ENCODE measurements at places on chromosomes 13 and 19.

- no peak for DNase-seq
Observed at GRCh38 chr13:99743094-99743493, 228.5 kb downstream of the ZIC5 start.

DNA sequence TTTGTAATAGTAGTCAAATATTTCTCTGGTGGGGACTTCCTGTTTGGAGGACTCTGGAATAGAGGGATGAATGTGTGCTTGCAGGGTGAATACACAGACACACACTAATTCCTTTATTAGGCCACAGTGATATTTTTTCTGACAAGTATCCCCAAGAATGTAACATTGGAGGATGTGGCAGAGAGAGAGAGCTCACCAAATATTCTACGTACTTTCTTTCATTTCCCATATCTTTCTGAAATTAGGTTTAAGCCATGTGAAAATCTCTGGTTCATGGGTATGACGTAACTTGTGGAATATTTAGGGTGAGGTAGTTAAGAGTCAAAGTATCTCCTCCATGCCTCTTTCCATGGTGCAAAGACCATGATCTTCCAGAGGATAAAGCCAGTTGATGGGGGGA is 463.4 kb downstream of the DIAPH3 start:
- DNase-seq: no peak

- no peak for DNase-seq
Observed at GRCh38 chr13:75102001-75102716, 379.8 kb downstream of the TBC1D4 start.

GRCh38 chr19:18932216-18932841 is 8.7 kb downstream of the HOMER3 start:
- DNase-seq: peak; percentile 46

- DNase-seq: no peak
Observed at GRCh38 chr13:91459485-91459884, 61.1 kb downstream of the GPC5 start.

DNA sequence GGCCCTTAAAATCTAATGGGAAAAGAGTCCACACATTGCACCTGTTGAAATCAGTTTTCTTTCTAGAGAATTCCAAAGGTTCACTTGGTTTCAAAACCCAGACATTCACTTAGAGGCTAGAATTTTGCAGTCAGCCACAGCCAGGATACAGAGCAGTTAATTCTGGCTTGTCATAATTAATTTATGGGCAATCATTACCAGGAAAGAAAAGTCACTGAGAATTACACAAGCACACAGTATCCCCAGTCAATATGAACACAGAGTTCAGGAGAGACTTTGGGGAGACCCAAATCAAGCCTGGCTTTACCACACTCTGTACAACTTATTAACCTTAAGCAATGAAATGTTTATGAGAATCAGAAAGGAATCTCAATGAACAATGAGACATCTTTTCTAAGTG is 224.3 kb upstream of the SOX21 start:
- DNase-seq: no peak

GRCh38 chr19:28553764-28554163 is 659.2 kb downstream of the UQCRFS1 start:
- DNase-seq: no peak

- no peak for DNase-seq
Observed at GRCh38 chr13:110850006-110850405, 64.9 kb downstream of the ANKRD10 start.

DNA sequence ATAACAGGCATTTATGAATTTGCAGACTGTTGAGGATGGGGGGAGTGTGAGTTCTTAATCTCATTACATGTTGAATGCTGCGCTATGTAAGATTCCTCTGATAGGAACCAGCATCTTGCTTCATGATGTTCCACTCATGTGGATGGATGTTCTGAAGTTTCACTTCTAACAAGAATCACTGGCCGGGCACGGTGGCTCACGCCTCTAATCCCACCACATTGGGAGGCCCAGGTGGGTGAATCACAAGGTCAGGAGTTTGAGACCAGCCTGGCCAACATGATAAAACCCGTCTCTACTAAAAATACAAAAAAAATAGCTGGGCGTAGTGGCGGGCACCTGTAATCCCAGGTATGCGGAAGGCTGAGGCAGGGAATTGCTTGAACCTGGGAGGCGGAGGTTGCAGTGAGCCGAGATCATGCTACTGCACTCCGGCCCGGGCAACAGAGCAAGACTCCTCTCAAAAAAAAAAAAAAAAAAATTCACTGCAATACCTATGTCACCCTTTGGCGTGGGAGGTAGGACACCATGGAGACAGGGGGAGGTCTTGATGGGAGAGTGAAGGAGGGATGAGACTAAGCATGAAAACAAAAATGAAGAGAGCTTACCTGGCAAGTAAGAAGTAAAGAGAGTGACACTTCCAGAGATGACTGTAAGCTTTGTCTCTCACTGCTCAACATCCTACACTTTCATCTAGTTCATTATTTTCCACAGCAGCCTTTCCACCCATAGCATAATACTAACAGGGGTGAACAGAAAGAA is 133.0 kb downstream of the DCT start:
- DNase-seq: no peak

- DNase-seq: no peak
Observed at GRCh38 chr19:55392820-55393761, 7.4 kb downstream of the RPL28 start.

GRCh38 chr19:6528544-6529121 is 2.2 kb upstream of the TNFSF9 start:
- peak; percentile 72 for DNase-seq

GRCh38 chr19:57031106-57031505 is 88.7 kb upstream of the USP29 start:
- DNase-seq: no peak

GRCh38 chr13:35810321-35810720 is 320.9 kb downstream of the DCLK1 start:
- DNase-seq: no peak

GRCh38 chr13:81664872-81665271 is 1323.9 kb upstream of the SPRY2 start:
- DNase-seq: no peak

- no peak for DNase-seq
Observed at GRCh38 chr13:37741536-37741935, 128.0 kb downstream of the TRPC4 start.

DNA sequence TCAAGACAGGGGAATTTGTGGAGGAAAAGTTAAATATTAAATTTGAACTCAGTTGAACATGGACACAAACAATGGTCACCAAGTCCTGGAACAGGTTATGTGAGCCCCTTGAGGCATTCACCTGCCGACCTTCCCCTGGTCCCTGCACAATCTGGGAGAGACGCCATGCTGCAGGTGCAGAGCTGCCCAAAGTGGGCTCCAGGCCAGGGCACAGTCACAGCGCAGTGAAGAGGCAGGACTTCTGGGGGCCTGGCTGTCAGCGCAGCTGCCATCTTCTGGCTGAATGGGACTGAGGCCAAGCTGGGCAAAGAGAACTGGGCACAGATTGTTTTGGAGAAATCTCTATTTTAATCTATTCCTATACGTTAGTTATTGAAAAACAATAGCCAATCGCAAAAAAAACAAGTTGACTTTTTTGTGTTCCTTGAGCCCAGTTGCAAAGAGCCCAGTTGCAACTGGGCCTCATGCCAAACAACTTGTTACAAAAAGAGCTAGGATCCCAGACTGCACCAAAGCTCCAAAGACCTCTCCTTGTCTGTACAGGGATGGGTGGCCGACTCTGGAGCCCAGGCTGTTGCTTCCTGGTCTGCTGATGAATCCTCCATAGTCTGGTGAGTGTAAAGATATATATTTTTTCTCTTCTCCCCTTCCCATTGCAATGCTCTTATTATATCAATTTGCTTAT is 1.2 kb upstream of the ZNF626 start:
- DNase-seq: peak; percentile 5

- DNase-seq: no peak
Observed at GRCh38 chr13:74305876-74306275, 171.7 kb upstream of the KLF12 start.

- no peak for DNase-seq
Observed at GRCh38 chr13:98749501-98749900, 3.0 kb downstream of the SLC15A1 start.

GRCh38 chr13:97653443-97654140 is 219.6 kb downstream of the RAP2A start:
- no peak for DNase-seq

GRCh38 chr13:41049480-41050440 is 11.5 kb upstream of the WBP4 start:
- no peak for DNase-seq

DNA sequence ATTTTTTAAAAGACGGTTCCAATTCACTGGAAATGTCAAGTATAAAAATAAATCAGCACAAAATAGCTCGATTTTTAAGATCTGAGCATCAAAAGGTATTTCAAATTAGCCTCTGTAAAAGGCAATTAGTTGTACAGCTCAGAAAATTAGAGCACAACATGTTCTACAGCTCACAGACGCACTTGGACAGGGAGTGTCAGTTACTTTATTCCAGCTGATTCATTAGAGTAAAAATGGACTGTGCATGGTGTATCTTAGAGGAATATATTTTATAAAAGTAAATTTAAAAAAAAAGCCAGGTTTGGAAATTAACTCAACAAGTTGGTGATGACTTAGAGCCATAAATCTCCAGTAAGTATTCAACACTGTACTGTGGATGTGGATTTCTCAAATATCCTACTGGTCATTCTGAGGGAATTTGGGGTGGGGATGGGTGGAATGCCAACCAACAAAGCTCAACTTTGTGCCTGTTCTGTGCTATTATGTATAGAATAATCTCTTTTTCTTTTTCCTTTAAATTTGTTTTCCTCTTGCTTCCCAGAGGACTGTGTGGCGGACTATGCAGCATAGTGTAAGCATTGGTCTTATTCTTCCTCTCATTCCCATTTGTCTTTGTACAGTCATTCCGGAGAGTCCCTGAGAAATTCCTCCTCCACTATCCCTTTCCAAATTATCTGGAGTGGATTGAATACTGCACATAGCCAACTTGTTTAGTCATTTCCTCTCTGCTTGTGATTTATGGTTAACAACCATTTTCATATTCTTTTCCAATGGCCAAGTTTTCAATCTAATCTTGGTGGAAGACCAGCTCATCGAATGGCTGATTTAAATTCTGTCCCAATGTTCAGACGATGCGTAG is 169.3 kb downstream of the DCT start:
- DNase-seq: peak; percentile 52

- no peak for DNase-seq
Observed at GRCh38 chr19:14021474-14021873, 6.5 kb upstream of the RLN3 start.

- no peak for DNase-seq
Observed at GRCh38 chr19:46435009-46435408, 6.3 kb upstream of the PNMA8C start.

DNA sequence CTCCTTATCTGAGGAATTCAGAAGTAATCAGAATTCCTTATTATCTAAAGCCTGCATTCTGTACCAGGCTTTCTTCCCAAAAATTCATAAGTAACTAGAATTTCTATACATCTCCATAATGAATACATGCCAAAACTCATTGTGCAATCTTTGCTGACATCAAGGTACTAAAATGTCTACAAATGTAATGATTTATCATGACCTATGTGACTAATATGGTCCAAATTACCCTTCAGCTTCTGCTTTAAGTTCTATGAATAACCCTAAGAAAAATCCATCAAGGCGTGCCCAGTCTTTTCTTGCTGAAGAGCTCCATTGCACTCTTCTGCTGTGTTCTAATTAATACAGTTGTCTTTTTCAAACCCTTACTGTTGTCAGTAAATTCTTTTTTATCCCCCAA is 58.5 kb upstream of the SLITRK1 start:
- no peak for DNase-seq

DNA sequence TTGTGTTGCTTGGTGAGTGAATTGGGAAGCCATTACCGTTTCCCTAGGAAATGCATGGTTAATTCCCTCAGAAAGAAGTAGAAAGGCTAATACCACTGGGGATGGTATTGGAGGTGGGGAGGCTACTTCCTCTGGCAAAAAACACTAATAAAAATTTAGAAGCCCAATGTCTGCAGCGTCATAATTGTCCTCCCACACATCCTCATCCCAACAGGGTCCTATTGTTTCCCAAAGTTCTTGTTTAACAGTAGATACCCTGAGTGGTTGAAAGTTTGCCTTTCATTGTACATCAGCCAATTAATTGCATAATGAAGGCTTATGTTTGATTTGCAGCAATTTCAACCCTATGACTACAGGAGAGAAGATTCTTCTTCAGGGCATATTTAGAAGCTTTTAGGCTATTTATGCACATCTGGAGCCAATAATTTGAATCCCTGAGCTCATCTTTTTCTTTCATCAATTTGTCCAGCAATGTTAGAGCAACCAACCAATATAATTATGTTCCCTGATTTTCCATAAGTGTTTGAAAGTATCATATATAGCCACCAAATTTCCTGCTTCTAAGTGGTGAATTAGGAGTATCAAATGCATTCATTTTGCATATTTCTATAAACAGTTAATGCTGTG is 491.0 kb downstream of the SLITRK5 start:
- no peak for DNase-seq

DNA sequence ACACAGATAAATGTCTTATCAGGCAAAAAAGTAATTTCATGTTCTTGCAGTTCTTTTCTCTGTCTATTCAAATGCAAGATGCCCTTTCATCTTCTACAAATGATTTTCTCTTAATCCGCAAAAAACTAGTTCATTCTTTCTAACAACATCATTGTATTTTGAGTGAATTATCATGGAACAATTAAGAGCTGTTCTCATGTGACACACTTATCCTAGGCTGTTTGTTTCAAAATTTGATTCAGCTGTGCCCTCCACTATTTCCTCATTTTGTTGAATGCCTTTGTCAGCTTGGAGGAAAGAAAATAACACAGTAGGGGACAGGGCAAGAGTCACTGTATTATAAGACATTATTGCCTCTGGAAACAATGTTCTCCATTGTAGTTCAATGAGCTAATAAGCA is 396.9 kb downstream of the KCTD12 start:
- DNase-seq: no peak

DNA sequence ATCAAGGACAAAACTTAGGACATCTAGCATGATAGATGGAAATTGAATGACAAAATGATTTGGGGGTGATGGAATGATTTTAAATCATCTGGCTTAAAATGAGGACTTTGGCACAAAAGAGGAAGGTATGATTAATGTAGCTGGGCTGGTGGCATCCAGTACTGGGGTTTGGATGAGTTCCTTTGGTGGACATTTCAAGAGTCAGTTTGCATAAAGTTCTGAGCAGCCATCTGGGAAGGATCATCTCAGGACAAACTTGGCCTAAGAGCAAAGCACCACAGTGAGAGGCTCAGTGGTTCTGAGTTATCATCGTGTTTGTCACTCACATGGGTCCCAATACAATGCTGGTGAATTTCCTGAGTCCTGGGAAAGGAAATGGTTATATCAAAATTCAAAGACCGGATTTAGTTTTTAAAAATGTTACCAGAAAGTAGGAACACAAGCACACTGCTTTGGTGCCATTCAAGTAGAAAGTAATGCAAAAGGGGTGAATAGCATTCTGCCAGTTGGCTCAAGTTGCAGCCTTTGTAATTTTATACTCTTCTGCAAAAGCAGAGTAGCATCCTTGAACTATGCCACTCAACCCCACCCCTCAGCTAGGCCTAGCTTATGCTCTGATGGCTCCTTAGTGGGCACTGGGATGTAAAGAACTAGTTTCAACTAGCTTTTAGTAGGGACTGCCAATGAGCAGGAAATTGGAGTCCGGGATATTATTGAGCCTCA is 219.0 kb downstream of the COG6 start:
- no peak for DNase-seq

DNA sequence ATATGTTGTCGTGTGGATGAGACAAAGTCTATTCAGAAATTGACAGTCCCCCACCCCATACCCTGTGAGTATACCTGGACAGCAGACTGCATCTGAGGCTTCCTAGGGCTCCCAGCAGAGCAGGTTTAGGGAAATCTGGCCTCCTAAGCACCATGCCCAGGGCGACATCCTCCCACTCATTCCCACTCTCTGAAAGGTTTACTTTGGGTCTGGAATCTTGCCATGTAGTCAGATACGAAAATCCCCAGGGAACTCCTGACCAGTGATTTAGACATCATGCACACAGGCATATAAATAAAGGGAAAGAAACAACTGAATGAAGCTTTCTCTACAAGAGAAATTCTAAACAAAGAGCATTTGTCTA is 717 bp upstream of the NALCN start:
- no peak for DNase-seq

Measured in muscle of arm (tissue), 14 donors.